ENCODE measurements at places on chromosomes 12 and 14.
A peak's percentile ranks its signal among the peaks of the same experiment; 100 is the strongest.

DNA sequence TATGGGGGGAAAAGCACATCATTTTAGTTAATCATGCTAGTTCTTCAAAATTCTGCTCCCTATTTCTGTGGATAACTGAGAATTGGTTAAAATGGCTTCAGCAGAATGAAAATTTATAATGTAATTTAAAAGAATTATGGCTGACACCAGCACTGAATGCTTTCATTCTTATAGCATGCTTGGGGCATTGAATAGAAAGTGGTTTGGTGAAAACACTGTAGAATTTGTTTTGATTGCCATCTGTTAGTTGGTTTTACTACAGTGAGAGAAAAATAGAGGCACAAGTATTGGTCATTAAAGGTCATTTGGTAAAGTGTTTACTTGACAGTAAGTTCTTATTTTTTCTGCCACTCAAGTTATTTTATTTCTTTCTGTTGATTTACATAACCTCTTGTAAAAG lies 70.8 kb downstream of the PRORP start:
- no peak for DNase-seq

- DNase-seq, result no peak
Observed at GRCh38 chr14:68671909-68672308, 121.0 kb downstream of the ZFP36L1 start.

DNA sequence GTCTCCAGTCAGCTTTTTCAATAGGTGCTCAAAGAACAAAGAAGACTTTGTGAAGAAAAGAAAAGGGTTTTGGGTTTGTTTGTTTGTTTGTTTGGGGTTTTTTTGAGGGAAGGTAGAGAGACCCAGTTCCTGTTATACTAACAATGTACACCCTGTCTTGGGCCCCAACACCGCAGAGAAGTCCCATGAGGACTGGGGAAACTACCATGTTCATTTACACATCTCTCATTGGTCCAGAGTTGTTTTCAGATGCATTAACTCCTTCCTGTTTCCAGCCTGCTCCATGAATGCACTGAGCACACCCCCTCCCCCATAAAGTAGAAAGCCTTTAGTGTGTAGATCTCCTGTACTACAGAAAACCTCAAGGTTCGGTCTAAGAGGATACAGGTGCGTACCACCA lies 51.1 kb upstream of the SLC8A3 start:
- DNase-seq, result no peak

- no peak for DNase-seq
Observed at GRCh38 chr14:77579780-77580179, 36.7 kb downstream of the SPTLC2 start.

DNA sequence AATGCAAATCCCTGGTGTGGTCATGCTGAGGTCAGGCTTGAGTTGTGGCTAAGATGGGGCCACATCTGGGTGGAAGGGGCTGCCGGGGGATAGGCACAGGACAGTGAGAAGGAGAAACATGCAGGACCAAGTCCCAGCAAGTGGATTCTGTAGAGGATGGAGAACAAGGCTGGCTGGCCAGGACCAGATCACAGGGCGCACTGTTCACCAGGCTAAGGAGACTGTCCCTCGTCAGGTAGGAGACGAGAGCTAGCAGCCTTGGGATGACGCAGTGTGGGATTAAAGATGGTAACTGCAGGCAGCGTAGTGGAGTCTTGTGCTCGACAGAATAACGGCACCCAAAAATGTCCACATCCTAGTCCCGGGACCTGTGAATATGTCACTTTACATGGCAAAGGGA lies 336.1 kb downstream of the BCL11B start:
- no peak for DNase-seq

DNA sequence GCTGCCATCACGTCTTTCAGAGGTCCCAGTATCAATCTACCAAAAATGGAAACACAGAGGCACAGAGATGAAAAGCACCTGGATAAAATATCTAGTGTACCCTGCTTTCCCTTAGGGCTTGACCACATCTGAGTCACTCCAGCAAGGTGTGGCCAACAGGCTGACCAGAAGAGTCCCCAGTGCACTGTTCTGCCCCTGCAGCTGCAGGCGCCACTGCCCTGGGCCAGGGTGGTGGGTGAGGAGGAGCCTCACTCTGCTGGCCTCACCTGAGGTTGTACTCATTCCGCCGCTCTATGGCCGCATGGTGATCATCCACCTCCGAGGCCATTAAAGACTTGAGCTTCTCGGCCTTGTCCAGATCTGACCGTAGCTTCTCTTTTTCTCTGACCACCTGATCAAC lies 60.4 kb downstream of the NIN start:
- DNase-seq, result no peak

GRCh38 chr12:75923964-75924666 lies 107.5 kb downstream of the PHLDA1 start:
- DNase-seq, result no peak

DNA sequence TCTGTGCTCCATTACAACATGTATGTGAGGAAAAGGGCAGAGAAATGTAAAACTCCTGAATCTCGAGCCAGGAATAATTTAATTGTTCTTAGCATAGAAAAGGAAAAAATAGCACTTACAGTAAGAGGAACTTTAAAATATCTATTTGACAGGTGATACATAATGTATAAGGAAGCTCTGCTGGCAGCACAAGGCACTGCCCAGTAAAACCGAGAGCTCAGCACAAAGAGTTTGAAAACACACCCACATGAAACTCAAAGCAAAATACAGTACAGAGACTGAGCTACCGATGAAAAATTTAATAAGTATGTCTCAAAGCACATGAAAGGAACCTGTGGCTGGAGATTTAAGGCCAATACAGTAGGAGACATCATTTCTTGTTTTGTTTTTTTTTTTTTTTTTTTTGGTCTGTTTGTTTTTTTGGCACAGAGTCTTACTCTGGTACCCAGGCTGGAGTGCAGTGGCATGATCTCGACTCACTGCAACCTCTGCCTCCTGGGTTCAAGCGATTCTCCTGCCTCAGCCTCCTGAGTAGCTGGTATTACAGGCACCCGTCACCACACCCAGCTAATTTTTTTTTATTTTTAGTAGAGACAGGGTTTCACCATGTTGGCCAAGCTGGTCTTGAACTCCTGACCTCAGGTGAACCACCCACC lies 19.2 kb downstream of the CLIP1 start:
- no peak for DNase-seq

DNA sequence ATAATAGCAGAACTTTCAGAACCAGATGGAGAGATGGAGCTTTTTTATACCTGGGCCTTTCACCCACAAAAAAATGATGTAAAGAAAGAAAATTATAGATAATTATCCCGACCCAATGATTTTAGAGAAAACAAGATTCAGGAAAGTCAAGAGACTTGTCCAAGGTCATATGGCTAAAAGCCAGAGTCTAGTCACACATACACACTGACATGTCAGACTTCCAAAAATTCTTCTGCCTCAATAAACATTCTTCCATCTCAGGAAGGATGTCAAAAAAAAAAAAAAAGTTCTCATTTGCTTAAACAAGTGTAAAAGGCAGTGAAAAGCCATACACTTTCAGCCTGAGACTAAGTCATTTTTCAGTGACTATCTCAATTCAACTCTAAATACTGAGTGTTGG lies 116.0 kb downstream of the PRICKLE1 start:
- DNase-seq, result no peak

- DNase-seq, result peak; percentile 43
Observed at GRCh38 chr14:49946320-49947141, 53.6 kb downstream of the ARF6 start.

GRCh38 chr12:125259178-125259867 lies 194.1 kb downstream of the AACS start:
- no peak for DNase-seq

GRCh38 chr14:64464651-64465050 lies 648 bp upstream of the AKAP5 start:
- DNase-seq, result no peak

- DNase-seq, result no peak
Observed at GRCh38 chr14:63922696-63923421, 70.1 kb downstream of the SYNE2 start.

GRCh38 chr12:3034067-3034750 lies 43.0 kb upstream of the TSPAN9 start:
- peak; percentile 4 for DNase-seq

DNA sequence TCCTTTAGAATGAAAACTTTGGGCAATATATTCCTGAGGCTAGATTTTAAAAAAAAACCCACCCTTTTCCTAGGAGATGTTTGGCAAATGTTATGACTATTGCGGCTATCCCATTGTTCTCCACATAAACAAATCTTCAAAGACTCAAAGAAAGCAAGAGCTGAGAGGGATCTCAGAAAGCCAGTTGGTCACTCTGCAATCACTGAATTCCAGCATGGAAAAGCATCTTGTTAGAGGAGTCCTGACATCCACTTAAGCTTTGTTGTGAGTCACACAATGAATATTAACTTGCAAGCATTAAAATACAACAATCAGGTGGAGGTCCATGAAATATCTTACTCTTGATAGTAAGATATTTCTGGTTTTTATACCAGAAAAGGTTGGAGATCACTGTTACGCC lies 11.0 kb upstream of the PTPRB start:
- DNase-seq, result no peak

GRCh38 chr14:92651106-92651757 lies 97.2 kb downstream of the LGMN start:
- peak; percentile 89 for DNase-seq

- DNase-seq, result no peak
Observed at GRCh38 chr12:116490471-116490870, 68.7 kb upstream of the MAP1LC3B2 start.

GRCh38 chr12:31589904-31590641 lies 863 bp downstream of the DENND5B start:
- no peak for DNase-seq

GRCh38 chr12:96403870-96404269 lies 3.6 kb upstream of the CDK17 start:
- no peak for DNase-seq

DNA sequence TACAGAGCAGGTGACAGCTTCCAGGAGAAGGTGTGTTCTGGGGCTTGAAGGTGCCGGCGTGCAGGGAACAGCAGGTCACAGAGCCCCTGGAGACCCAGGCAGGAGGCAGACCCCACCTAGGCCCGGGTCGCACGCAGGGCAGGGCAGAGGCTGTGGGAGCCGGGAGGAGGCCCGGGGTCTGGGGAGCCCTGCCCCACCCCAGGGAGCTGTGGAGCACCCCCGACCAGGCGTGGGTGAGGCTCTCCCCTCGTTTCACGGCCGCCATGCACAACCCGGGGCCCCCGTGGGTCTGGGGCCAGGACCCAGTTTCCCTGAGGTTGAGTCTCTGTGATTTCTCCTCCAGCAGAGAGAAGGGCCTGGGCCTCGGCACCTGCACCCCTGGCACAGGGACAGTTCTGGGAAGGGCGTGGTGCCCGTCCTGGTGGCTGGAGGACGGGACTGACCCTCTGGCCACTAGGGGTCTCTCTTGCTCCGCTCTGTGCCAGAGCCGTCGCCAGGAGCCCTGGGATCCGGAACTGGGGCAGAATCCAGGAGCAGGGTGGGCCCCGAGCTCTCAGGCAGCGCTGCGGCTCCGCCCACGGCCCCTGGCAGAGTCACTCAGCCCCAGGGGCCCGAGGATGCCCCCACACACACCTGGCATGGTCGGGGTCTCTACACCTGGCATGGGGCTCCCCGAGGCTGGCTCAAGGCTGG lies 75.2 kb upstream of the FBRSL1 start:
- DNase-seq, result peak; percentile 82

GRCh38 chr12:76680940-76681339 lies 83.0 kb upstream of the ZDHHC17 start:
- DNase-seq, result no peak

DNA sequence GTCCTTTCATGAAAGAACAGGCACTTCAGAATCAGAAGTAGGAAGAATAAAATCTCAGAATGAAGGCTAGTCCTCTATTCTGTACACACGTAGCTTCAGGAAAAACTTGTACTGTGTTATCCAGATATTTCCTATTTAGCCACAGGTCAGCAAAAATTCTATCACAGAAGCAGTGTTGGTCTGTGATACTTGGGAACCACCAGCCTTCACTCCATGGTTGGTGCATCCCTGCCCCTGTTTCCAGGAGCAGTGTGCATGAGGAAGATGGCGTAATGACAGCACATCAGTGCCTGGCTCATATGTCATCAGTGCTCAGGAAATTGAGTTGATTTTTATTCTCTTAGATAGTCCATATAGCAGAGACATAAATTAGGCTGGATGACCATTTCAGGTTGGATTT lies 87.7 kb downstream of the SAMD4A start:
- no peak for DNase-seq
